ENCODE measurements at places on chromosomes 5 and 9. TPM values are rescaled to one million over a fixed set of nuclear protein-coding genes. Genes with fewer than 3 reads are reported as not detected.

DNA sequence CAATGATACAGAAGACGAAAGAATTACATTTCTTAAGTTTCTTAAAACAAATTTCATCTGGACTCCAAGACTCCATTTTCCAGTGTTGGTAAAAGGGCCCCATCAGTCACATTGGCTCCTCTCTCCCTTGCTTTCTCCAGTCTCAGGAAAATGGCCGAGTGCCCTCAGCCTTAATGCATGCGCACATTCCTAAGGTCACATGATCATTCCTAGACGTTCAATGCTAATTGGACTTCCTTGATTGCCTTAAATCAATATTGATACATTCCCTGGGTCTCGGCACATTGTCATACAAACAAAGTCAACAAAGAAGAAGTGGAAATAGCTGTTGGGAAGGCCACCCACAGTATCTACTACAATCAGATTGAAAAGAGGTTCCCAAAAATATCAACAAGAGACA lies 413.6 kb upstream of the GRAMD2B start:
- H3K36me3 ChIP-seq, result no peaks in the 10 kb centered on the region
- no peak overlapping the region for H3K4me3 ChIP-seq
- no peaks in the 10 kb centered on the region for H3K27me3 ChIP-seq

GRCh38 chr5:67315082-67315989 lies 118.7 kb upstream of the CD180 start:
- no peaks in the 10 kb centered on the region for H3K27me3 ChIP-seq
- no peak overlapping the region for H3K27ac ChIP-seq
- no peaks in the 10 kb centered on the region for H3K4me1 ChIP-seq
- H3K4me3 ChIP-seq, result no peak overlapping the region
- 0 out of 2 replicates have a peak, but pooled peaks cover 3% of the 10 kb centered on the region for H3K36me3 ChIP-seq

GRCh38 chr5:14062178-14062577 lies 81.0 kb upstream of the TRIO start:
- no peaks in the 10 kb centered on the region for H3K4me1 ChIP-seq
- no peak overlapping the region for H3K27ac ChIP-seq
- DNase-seq, result no peak
- no peaks in the 10 kb centered on the region for H3K36me3 ChIP-seq

- H3K4me1 ChIP-seq, result no peaks in the 10 kb centered on the region
- no peak for DNase-seq
- H3K4me3 ChIP-seq, result no peak overlapping the region
- H3K36me3 ChIP-seq, result no peaks in the 10 kb centered on the region
- no peak overlapping the region for H3K27ac ChIP-seq
Measured at GRCh38 chr5:66646570-66646969, 50.4 kb downstream of the MAST4 start.

- H3K27ac ChIP-seq, result no peak overlapping the region
- H3K4me1 ChIP-seq, result peaks cover 2% of the 10 kb centered on the region
- no peaks in the 10 kb centered on the region for H3K27me3 ChIP-seq
- no peak overlapping the region for H3K4me3 ChIP-seq
- H3K36me3 ChIP-seq, result no peaks in the 10 kb centered on the region
- DNase-seq, result no peak
Measured at GRCh38 chr5:74206579-74207550, 433.7 kb downstream of the ENC1 start.

- H3K27me3 ChIP-seq, result no peaks in the 10 kb centered on the region
- DNase-seq, result peak; percentile 55
- H3K4me3 ChIP-seq, result no peak overlapping the region
- no peaks in the 10 kb centered on the region for H3K36me3 ChIP-seq
- peaks cover 2% of the 10 kb centered on the region for H3K4me1 ChIP-seq
Measured at GRCh38 chr9:98380065-98380681, 124.7 kb upstream of the TBC1D2 start.

DNA sequence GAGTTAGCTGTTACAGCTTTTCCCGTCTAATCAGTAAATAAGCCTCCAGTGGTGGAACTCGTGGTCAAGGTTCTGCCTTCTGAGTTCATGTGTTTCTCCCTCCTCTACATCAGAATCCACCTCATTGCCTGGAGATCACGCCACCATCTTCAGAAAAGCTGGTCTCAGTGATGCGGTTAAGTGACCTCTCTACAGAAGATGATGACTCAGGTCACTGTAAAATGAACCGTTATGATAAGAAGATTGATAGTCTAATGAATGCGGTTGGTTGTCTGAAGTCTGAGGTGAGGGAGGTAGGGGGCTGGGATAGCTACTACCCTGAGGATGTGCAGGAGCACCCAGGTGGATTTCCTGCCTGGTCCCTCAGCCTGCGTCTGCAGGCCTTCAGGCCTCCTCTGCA lies 13.3 kb downstream of the ODF2 start:
- no peak for DNase-seq
- H3K4me1 ChIP-seq, result no peaks in the 10 kb centered on the region
- no peaks in the 10 kb centered on the region for H3K27me3 ChIP-seq

DNA sequence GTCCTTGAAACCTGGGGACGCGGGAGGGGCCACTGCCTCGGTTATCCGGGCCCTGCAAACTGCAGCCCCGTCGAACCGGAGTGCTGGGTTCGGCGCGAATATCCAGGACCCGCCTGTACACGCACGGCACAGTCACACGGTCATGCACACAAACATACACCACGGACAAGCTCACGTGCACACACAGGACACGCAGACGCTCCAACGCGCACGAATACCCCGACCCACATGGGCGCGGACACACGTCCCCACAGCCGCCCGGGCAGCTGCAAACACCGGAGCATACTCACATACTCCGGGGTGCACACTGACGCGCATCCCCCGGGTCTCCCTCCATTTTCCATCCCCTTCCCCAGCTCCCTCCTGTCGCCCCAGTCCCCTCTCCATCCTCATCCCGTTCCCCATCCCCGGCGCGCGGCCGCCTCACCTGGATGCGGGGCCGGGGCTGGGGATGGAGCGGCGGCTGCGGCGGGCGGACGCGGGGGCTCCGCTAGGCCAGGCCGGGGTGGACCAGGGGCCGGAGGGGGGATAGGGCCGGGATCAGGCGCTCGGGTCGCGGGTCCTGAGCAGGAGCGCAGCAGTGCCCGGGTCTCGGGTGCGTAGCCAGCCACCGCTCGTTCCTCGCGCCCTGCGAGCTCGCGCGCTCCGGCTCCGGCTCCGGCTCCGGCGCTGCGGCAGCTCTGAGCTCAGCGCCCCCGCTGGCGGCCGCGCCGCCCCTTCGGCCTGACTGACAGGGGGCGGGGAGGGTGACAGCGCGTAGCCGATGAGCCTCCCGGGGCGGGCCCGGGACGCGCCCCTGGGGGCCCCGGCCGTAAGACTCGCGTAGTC lies at the start of the genes EIF4E1B and SNCB:
Gene EIF4E1B, plus strand, starts transcription at position 823 of the 828 bp plus-strand sequence. CDS start 12,113 bp downstream, outside the sequence.
Gene SNCB, minus strand, starts transcription at position 682 of the 828 bp plus-strand sequence. CDS start 880 bp downstream, outside the sequence.
- H3K27me3 ChIP-seq, result peaks cover 40% of the 10 kb centered on the region
- H3K4me1 ChIP-seq, result peaks cover 8% of the 10 kb centered on the region

- no peak overlapping the region for H3K4me3 ChIP-seq
- no peaks in the 10 kb centered on the region for H3K36me3 ChIP-seq
- DNase-seq, result no peak
- no peak overlapping the region for H3K27ac ChIP-seq
Measured at GRCh38 chr9:31590091-31590490, 794.4 kb upstream of the ACO1 start.

BARX1 gene
- total RNA-seq, result 2.1 TPM

SPATA31C1 gene
- not detected for total RNA-seq

TRPM3 gene
- total RNA-seq, result 9.7 TPM

All from H1 (cell line).